NCI-H226 (cell line): ENCODE measurements at places on chromosomes 2 and 18.

DNA sequence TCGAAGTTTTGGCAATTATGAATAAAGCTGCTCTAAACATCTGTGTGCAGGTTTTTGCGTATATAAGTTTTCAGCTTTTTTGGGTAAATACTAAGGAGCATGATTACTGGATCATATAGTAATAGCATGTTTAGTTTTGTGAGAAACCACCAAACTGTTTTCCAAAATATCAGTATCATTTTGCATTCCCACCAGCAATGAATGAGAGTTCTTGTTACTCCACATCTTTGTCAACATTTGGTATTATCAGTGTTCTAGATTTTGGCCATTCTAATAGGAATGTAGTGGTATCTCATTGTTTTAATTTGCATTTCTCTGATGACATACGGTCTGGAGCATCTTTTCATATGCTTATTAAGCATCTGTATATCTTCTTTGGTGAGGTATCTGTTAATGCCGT, 143.4 kb upstream of the MYO3B start:
- DNase-seq, result no peak

DNA sequence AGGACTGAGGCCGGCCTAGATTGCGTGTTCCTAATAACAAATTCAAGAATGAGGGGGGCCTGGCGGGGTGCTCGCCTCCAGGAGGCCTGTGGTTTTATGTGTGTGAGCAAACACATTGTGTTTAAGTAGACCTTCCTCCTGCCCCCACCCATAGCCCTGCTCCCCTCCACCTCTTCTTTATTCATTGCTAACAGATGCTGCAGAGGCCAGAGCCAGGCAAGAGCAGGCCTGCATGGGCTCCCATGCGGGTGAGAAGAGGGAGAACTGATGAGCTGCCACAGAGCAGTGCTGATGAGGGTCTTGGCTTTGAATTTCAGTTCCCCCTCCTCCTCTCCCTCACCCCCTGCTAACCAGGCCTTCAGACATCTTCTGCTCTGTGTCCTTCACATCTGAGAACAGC, 154.6 kb downstream of the OSR1 start:
- no peak for DNase-seq

GRCh38 chr2:150041722-150042425, 445.6 kb downstream of the RND3 start:
- DNase-seq, result no peak

DNA sequence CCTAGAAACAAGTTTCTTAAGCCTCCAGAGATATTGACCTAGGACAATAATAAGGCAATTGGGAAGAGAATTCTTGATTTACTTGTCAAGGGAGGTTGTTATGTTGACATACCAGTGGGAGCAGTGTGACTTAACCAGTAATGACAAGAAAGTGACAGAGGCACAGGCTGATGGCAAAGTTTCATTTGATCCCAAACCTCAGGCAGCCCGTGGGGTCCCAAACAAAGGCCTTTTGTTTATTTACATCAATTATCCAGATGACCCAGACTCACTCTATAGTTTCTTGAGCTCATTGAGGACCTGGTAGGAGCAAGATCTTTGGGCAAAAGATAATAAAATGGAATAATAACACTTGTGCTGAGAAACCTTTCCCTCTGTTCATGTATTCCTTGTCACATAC, 336.8 kb downstream of the ARL6IP6 start:
- DNase-seq, result no peak

DNA sequence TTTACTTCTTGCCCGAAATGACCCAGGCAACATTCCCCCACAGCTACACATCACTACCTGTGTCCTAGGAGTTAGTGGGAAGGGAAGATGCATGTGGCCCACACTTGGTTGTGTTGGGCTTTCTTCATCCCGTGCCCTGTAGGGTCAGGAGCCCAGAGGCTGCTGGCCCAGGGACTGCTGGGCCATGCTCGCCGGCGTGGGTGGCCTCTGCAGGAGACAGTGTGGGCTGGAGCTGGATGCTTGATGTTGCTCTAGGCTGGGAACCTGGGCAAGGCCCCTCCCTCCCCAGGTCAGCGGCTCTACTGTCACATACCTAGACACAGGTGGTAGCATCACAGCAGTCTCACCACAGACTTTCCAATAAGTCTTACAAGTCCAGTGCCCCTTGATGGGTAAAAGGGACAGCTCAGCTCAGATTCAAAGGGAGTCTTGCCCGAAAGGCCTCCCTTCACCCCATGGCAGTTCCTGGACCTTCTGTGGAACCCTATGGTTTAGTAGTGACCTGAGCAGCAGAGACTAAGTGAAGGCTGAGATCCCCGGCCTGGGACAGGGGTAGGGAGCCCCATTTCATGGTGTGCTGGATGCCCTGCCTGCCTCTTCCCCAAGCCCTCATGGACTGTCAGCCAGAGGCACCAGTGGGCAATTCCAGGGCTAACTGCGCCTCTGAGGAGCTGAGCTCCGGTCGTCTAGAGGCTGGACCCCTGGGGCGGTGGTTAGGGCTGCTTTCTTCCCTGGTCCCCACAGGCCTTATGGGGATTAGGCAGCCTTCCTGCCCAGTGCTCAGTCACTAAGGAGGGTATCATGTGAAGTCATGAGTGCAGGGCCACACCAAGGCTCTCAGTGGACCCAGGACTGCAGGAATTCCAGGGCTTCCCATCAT, 45.4 kb upstream of the FAHD2A start:
- DNase-seq, result no peak

GRCh38 chr2:486371-486770, 190.8 kb downstream of the TMEM18 start:
- no peak for DNase-seq

GRCh38 chr18:34709104-34709503, 994 bp upstream of the DTNA start:
- DNase-seq, result peak; percentile 75

DNA sequence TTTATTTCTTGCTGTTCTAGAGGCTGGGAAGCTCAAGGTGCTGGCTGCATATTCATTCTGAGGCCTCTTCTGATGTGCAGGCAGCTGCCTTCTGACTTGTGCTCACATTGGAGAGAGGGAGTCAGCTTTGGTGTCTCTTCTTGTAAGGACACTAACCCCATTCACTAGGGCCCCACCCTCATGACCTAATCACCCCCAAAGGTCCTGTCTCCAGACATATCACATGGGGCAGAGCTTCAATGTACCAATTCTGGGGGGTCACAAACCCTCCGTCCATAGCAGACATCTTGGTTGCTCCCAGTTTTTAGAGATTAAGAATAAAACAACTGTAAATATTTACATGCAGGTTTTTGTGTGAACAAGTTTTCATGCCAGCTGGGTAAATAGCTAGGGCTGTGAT, 109.1 kb downstream of the RTP5 start:
- DNase-seq, result no peak

- no peak for DNase-seq
These were observed 176.6 kb upstream of the CREB1 start for GRCh38 chr2:207352978-207353671.

DNA sequence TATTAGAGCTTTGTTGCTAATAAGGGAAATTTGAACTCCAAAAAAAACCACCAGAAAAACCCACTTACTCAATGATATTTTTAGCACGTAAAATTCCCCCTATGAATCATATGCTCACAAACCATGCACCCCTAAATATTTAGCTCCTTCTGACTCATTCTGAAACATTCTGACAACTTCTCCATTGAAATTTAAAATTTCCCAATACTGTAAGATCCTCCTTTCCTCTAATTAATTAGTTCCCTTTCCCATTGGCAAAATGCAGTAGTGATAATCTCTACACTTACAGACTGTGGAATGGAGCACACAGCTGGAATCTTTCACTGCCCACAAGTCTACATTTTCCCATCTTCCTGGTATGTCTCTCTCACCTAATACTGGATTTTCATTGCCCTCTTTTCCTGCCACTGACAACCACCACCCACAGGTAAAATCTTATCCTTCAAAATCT, 215.8 kb upstream of the ACVR2A start:
- DNase-seq, result peak; percentile 20

DNA sequence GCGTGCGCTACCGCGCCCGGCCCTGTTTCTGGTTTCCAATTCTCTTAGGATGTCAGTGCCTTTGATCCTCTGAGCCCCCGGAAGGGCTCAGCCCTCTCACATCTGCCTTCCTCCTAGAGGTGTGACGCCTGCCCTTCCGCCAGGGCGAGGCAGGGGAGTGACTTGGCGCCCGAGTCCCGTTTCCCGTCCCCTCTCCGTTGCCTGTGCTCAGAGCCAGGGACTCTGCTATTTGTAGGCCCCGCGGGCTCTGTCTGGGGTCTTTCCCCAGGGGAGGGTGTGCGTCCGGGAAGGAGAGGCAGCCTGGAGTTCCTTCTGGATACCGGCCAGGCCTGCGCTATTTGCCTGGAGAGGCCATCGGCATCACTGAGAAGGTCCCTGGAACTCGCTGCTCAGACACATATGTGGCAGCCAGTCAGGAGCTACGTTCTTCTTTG, 103.7 kb upstream of the TAF1B start:
- no peak for DNase-seq

DNA sequence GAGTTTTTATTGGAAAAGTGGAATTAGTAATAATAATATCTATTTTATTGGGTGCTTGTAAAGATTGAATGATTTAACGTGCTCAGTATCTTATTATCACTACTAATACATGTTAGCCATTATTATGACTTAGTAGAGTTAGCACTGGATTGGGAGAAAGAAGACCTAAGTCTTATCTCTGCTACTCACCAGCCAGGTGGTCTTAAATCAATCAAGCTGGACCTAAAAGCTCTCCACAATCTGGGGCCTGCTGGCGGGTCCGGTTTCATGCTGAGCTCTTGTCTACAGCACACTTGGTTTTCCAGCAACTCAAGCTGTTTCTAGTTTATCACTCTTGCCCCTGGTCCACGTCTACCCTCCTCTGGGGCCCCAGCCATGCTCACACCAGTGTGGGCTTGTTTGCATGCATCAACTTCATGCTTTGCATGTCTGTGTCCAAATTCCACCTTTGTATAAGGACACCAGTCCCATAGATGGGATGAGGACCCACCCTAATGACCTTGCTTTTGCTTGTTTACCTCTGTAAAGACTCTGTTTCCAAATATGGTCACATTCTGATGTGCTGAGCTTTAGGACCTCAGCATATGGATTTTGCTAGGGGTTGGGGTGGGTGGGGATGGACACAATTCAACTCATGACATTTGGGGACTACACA, 363.1 kb downstream of the LPIN1 start:
- DNase-seq, result no peak

DNA sequence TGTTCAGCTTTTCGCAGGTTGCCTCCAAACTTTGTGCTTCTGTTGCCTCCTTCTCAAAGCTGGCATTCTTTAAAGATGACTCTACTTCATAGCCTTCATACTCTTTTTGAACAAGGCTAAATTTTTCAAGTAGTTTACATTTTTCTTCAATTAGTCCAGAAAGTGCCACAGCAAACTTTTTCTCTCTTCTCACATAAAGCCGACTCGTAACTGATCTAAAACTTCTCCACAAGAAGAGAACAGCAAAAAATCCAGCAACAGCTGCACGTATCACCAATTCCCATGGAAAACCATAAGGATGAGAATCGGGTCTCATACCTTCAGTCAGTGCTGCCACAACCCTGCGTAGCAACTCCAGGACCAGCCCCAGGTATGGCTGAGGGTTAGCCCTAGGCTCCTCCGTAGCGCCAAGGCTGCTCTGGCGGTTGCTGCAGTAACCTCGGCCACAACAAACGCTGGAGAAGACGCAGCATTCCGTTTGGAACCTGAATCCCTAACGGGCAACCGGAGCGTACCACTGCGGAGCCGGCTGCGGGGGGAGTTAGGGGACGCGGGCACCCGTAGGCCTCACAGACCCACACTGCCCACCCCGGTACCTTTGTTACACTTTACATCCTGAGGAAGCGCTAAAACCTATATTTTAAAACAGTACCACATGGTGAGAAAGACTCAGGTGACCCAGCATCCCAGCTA, at the start of gene CTAGE1:
TSS of gene CTAGE1 (minus strand) at position 420 of the 693 bp plus-strand sequence. CDS start at position 316, 104 bp downstream.
- DNase-seq, result no peak

DNA sequence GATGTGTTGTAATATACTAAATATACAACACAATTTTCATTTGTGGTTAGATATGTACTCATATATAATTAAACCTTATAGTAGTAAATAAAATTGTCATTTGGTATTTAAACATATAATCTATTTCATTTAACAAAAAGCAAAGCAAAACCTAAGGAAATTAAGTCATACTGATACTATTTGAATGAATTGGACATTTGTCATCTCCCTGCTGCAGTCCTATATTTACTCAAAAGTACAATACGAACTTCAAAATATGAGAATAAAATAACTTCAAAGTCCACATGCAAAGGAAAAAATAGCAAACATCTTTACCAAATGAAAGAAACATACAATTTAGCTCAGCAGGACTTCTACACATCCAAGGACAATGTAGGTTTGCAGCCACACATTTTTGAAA, 11.8 kb upstream of the HAT1 start:
- no peak for DNase-seq

GRCh38 chr2:211534632-211535031, 978.2 kb downstream of the CPS1 start:
- no peak for DNase-seq

- no peak for DNase-seq
These were observed 209.1 kb upstream of the ID2 start for GRCh38 chr2:8472545-8473323.

DNA sequence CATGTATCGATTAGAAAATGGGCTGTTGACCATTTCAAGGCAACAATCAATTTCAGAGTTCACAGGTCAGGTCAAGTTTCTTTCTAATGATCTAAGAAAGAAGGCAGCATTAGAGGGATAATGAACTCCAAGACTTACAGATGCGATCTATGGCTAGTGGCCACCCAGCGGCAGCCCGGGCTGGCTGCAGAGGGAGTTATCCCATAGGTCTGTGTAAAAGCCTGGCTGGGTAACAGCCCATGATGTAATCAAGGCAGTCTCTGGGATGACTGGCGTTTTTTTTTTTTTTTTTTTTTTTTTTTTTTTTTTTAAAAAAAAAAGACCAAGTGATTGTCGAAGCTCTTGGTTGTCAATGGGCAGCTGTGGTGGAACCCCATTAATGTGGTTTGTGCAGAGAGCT, 171.1 kb upstream of the SKOR2 start:
- no peak for DNase-seq

DNA sequence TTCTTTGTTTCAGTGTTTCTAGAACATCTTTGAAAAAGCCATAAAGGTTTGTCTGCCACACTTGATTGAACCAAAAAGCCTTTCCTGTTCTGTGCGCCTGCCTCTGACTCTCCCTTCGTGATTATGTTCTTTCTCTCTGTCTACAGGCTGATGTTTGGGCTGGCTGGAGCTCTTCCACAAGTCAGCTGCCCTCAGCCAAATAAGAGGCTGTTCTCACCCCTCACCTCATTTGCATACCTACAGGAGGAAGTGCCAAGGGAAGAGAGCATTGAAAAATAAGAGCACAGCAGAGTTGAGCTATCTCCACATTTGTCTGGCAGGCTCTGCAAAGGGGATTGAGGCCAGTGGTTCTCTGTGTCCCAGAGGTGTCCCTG, 15.8 kb downstream of the INPP5D start:
- DNase-seq, result no peak

- DNase-seq, result no peak
These were observed 54.7 kb downstream of the FAM117B start for GRCh38 chr2:202689459-202689858.
